ELF-1 (cell line): ENCODE measurements at places on chromosomes 2 and 18.

GRCh38 chr2:239506101-239506857 lies 105.5 kb upstream of the HDAC4 start:
- no peak for DNase-seq

- no peak for DNase-seq
These were observed 6.8 kb downstream of the PECR start for GRCh38 chr2:216074794-216075193.

DNA sequence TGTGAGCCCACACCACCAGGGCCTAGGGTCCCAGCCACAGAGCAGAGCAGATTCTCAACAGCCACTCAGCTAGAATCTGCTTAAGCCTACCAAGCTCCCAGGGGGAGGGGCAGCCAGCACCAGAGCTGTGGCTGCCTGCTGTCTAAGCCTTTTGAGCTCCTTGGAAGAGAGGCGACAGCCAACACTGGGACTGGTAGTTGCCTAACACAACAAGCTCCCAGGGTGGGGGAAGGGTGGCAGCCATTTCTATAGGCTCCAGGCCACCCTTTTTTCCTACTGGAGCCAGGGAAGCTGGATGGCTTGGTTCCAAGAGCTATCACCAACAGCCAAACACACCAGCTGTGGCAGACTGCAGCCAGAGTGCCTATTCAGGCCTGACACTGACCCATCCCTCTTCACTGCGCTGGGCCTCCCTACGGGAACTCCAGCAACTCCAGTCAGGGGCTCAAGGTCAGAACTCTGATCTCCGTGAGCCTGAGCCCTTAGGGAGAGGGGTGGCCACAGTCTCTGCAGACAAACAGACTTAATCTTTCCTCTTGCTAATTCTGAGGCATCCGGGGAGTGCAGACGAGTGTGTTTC lies 1824.3 kb upstream of the CELF4 start:
- DNase-seq, result peak; percentile 96

GRCh38 chr2:235191978-235192377 lies 240.2 kb downstream of the SH3BP4 start:
- no peak for DNase-seq

DNA sequence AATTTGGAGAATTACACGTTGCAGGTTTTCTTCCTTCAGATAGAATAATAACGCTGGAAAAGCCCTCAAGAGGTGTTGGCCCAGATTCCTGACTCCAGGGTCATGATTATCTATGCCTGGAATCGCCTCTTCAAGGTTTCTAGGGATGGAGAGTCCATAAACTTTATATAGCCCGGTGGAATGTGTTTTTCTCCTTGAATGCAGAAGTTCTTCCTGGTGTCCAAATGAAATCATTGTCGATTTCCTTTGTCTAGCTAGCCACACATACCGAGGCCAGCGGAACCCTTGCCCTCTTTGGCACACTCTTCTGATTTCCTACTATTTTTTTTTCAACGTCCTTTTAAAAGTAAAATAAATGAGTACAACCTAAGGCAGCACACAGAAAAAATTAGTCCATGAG lies 117.8 kb downstream of the PID1 start:
- DNase-seq, result no peak

DNA sequence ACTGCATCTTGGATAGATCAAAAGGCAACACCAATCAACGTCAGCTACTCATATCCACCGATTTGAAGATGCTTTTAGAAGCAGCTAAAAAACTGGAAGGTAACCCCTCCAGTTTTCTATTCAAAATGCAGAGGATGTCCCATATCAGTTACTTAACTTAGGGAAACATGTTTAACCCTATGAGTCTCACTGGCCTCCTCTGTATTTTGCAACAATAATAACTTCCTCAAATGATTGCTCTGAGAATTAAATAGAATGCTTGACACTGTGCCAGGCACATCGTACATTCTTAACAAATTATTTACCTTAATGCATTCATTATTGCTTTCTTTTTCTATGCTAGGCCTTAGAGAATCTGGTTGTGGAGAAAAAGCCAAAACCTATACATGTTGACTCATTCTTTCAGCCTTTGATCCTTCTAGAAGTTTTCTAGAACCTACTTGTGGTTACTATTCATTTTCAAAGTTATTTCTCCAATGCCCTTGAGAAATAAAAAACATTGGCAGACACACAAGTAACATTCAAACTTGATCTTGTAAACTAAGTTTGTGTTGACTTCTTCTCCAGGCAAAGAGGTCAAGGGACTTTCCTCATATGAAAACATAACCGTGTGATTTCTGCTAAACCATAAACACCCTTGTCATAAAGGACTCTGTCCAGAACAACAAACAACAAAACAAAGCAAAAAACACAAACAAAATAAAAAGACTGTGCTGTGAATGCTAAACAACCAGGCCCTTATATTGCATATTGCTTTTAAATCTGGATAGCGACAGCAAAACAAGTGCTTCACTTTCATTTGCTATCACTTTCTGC lies 4.6 kb downstream of the DOCK10 start:
- no peak for DNase-seq

- no peak for DNase-seq
These were observed 24.3 kb downstream of the STAT4 start for GRCh38 chr2:191126386-191127085.

DNA sequence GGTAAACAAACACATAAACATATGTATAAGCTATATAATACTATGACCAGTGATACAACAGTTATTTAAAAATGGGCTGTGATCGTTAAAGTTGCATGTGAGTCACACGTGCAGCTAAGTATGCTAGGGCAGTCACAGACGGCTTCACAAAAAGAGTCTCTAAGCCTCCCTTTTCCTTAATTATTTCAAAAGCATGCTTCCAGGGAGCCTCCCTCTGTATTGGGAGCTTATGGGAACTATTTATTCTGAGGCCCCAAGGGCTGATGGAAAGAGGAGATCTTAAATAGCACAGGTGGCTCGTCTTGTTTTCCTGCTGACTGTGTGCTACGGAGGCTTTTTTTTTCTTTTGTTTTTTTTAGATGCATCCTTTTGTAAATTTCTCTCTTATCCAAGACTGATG lies 94.3 kb downstream of the ADCYAP1 start:
- peak; percentile 35 for DNase-seq

DNA sequence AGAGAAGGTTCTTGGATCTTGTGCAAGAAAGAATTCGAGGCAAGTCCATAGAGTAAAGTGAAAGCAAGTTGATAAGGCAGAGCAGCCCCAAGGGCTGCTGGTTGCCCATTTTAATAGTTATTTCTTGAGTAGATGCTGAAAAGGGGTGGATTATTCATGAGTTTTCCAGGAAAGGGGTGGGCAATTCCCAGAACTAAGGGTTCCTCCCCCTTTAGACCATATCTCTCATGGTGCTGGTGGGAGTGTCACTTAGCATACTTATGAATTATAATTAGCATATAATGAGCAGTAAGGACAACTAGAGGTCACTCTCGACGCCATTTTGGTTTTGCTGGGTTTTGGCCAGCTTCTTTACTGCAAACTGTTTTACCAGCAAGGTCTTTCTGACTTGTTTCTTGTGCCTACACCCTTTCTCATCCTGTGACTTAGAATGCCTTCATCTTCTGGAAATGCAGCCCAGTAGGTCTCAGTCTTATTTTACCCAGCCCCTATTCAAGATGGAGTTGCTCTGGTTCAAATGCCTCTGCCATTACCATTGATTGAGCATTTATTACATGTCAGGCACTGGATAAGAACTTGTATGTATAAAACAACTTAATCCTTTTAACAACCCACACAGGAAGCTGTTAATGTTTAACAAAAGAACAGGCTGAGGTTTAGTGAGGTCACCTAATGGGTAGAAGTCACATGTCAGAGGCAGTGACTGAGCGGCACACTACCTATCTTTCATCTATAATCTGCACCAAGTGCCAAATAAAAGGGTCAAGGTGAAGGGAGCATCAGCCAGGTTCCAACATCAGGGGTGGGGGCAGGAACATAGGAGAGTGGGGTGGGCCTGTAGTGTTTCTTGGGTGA lies 250.9 kb downstream of the ICOS start:
- DNase-seq, result no peak
